B cell (primary cell): ENCODE measurements at places on chromosomes 2 and 18.

DNA sequence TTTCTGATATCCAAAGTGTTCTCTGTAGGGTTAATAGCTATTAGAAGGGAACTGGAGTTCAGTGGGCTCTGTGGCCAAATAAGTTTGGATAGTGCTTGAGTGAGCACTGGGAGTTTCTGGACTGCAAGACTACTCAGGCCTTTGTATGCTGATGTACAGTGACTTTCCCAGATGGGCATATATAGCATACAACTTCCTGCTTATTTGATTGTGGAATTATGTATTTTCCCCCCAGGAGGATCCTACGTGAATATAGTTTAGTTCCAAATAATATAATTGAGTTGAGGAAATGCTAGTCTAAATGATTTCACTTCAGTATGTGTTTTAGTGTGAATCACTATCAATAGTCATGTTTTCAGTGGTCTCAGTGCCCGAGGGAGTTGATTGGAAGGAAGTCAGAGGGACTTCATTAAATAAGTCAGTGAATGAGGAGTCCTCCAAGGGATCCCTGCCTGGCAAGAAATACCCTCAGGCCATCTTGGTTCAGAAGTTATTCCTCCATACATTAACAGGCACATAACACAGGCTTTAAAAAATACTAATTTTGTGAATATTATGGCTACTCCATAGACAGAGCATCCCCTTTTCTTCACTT is 251.4 kb downstream of the PRKCE start:
- H3K4me1 ChIP-seq, result peaks cover 9% of the 10 kb centered on the region
- H3K36me3 ChIP-seq, result no peaks in the 10 kb centered on the region
- DNase-seq, result no peak
- H3K4me3 ChIP-seq, result no peak overlapping the region

DNA sequence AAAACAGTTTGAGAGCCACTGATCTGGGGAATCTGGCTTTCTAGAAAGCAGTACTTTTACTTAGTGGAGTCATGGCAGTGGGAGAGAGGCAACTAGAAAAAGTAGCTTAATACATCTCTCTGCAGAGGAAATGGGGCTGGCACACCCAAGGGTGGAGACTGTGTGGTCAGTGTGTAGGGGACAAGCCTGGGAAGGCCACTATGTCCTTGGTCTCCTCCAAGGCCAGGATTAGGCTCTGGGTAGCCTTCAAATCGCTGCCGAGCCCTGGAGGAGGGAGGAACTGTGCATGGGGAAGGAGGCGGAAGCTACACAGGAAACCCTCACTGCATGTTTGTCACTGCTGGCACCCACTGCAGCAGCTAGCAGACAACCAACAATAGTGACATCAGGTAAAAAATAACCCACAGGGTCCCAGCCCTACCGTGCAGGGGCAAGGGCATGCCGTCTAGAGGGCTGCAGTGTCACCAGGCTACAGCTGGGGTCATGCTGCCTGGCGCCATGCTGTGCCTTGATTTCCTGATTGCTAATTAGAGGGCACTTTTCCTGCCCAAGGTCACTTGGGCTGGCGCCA is 34.8 kb downstream of the LBH start:
- H3K4me1 ChIP-seq, result peaks cover 64% of the 10 kb centered on the region
- DNase-seq, result peak; percentile 61
- H3K36me3 ChIP-seq, result no peaks in the 10 kb centered on the region

DNA sequence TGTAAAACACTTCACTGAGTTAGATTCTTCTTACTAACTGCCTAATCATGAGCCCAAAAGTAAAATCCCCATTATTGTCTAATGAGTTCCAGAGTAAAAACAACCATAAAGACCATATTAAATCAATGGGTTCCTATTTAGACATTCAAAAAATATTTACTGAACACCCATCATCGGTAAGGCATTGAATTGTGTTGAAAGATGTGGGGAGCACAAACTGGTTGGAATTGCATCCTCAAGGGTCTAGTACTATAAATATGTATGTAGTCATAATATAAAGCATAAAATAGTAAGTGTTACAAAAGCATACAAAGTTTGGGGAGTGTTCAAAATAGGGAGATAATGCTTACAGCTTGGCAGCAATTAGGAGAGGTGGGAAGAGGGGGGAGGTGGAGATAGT is 3.0 kb upstream of the MARCHF4 start:
- no peaks in the 10 kb centered on the region for H3K36me3 ChIP-seq
- peaks cover 8% of the 10 kb centered on the region for H3K4me1 ChIP-seq
- no peak for DNase-seq
- peaks cover 22% of the 10 kb centered on the region for H3K27me3 ChIP-seq
- H3K4me3 ChIP-seq, result no peak overlapping the region

DNA sequence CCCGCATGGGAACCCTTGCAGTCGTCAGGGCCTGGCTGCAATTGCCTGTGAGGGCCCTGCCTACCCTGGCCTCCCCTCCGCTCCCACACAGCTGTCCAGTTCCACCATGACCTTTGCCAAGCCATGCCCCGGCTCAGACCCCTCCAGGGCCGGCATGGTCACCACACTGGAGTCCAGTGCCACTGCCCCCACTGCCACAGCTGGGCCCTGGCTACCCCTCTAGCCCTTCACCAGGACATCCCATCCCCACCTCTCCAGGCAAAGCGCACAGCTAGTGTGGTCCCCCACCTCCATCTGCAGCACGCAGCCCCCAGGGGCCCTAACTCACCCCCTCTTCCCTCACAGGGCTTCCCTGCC is 70.3 kb upstream of the SMAD7 start:
- H3K36me3 ChIP-seq, result no peaks in the 10 kb centered on the region
- H3K27me3 ChIP-seq, result peaks cover 4% of the 10 kb centered on the region
- no peak overlapping the region for H3K27ac ChIP-seq
- no peak overlapping the region for H3K4me3 ChIP-seq
- H3K4me1 ChIP-seq, result peaks cover 50% of the 10 kb centered on the region

- H3K36me3 ChIP-seq, result peaks cover 2% of the 10 kb centered on the region
- no peak overlapping the region for H3K27ac ChIP-seq
- DNase-seq, result no peak
- peaks cover 4% of the 10 kb centered on the region for H3K4me1 ChIP-seq
- no peaks in the 10 kb centered on the region for H3K27me3 ChIP-seq
- no peak overlapping the region for H3K4me3 ChIP-seq
Measured at GRCh38 chr2:98485453-98485755, 40.7 kb downstream of the INPP4A start.

- no peaks in the 10 kb centered on the region for H3K27me3 ChIP-seq
- DNase-seq, result no peak
- no peak overlapping the region for H3K4me3 ChIP-seq
- H3K27ac ChIP-seq, result no peak overlapping the region
Measured at GRCh38 chr2:96891591-96892333, 21.9 kb upstream of the SEMA4C start.

DNA sequence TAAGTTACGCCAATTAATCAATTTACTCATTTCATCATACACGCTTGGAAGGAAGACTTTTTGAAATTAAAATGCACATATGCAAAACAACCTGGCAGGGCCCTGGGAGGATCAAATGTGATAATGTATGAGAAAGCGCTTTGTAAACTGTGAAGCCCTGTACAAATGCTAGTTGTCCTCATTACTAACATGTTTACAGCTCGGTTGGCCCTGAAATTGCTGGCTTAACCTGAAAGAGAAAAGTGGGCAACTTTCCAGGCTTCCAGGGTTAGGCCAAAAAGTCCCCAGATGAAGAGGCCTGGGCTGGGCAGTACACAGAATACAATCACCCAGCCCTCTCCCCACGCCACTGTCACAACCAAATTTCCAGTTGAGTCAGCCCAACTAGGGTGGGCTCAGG is 60.2 kb downstream of the DNMT3A start:
- H3K4me3 ChIP-seq, result no peak overlapping the region
- no peak overlapping the region for H3K27ac ChIP-seq
- no peak for DNase-seq

GRCh38 chr2:14634489-14635390 is 2.2 kb downstream of the LRATD1 start:
- H3K4me3 ChIP-seq, result no peak overlapping the region
- no peaks in the 10 kb centered on the region for H3K27me3 ChIP-seq
- no peak overlapping the region for H3K27ac ChIP-seq
- H3K4me1 ChIP-seq, result no peaks in the 10 kb centered on the region
- no peaks in the 10 kb centered on the region for H3K36me3 ChIP-seq

- no peak overlapping the region for H3K27ac ChIP-seq
- H3K4me1 ChIP-seq, result peaks cover 11% of the 10 kb centered on the region
- H3K36me3 ChIP-seq, result no peaks in the 10 kb centered on the region
- no peak overlapping the region for H3K4me3 ChIP-seq
- no peak for DNase-seq
Measured at GRCh38 chr2:27958711-27959378, 68.3 kb downstream of the BABAM2 start.

GRCh38 chr2:121063471-121063870 is 221.5 kb downstream of the TFCP2L1 start:
- no peaks in the 10 kb centered on the region for H3K27me3 ChIP-seq
- no peak overlapping the region for H3K27ac ChIP-seq
- no peaks in the 10 kb centered on the region for H3K4me1 ChIP-seq
- H3K36me3 ChIP-seq, result no peaks in the 10 kb centered on the region

GRCh38 chr2:162475661-162476060 is 131.7 kb downstream of the GCA start:
- no peak overlapping the region for H3K27ac ChIP-seq
- no peak for DNase-seq
- no peaks in the 10 kb centered on the region for H3K36me3 ChIP-seq

DNA sequence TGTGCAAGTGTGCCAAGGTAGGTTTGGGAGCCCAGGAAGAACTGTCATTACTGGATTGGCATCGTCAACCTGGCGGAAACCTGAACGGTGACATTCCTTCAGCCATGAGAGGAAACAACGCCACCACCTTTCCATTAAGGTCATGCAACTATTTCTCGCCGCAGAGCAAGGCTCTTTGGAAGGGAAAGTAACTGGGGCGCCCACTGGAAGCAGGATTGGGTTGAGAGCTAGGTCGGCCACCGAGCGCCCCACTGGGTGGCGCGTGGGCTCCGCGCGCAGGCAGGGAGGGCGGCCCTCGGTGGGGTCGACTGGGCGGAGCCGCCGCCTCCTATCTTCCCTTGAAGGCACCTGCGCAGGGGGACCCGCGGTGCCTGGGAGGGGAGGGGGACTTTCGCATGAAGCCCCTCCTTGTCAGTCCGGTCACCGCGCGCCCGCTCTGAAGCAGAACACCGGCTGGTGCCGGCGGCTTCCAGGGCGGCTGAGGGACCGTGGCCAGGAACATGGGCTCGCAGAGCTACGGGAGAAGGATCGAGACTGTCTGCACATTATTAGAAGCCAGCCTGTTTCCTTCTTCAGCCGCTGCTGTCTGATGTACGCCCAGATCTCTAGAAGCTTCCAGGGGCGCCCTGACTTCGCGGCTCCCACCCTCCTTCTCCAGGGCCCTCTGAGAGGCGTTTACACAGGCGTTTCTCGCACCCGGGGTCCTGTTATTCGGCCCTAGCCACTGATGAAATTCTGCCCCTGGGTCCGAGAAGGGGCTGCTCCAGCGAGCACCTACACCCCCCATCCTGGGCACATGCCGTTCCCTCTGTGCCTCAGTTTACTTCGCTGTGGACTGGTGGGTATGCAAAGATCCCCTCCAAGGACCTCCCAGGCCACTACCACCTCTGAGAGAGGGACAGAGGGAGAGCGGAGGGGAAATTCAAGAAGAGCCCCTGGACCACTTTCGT is 27.3 kb upstream of the MAL start:
- no peak for DNase-seq
- H3K27ac ChIP-seq, result no peak overlapping the region
- no peak overlapping the region for H3K4me3 ChIP-seq

DNA sequence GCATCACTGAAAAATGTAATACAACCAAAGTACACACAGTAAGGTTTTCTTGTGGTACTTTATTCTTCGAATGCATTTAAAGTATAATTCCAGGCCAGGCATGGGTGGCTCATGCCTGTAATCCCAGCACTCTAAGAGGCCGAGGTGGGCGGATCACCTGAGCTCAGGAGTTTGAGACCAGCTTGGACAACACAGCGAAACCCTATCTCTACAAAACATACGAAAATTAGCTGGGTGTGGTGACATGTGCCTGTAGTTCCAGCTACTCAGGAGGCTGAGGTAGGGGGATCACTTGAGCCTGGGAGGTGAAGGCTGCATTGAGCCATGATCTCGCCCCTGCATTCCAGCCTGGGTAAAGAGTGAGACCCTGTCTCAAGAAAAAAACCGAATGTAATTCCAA is 3.9 kb upstream of the TTC39C start:
- peak overlapping the region; percentile 85 for H3K27ac ChIP-seq
- no peaks in the 10 kb centered on the region for H3K36me3 ChIP-seq
- peaks cover 53% of the 10 kb centered on the region for H3K4me1 ChIP-seq

DNA sequence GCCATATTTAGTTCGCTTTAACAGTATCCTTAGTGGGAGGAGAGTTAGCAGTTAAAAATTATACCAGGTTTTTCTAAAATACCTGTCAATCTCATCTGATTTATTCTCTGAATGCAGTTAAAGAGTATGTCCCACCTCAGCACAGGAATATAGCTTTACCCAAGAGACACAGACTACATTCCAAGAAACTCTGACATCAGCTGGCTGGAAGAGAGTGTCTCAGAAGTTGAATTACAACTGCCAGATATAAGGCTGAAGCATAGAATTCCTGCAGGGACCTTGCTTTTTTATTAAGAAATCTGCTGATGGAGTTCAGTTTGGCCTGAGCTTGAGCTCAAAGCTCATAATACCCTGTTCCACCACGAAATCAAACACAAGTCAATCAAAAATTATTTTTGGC is 25.4 kb upstream of the CNTNAP5 start:
- no peaks in the 10 kb centered on the region for H3K27me3 ChIP-seq
- no peak overlapping the region for H3K4me3 ChIP-seq
- no peak for DNase-seq
- no peaks in the 10 kb centered on the region for H3K36me3 ChIP-seq
- H3K4me1 ChIP-seq, result no peaks in the 10 kb centered on the region

DNA sequence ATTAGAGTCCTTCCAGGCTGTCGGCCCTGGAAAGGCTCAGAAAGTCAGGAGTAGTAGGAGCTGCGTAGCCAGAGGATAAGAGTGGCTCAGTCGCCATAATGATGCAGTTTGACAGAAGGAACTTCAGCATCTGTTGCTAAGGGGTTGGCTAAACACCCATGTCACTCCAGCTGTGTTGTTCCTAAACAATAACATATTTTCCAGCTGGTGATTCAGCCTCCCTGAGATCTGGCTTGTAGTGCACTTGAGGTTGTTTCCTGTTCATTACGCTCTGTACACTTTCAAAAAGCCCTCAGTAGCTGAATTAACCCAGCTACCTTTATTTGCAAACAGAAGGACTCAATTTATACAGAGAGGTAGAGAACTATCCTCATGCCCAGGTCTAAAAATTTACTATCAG is 39.7 kb upstream of the EPAS1 start:
- no peaks in the 10 kb centered on the region for H3K36me3 ChIP-seq
- no peak overlapping the region for H3K4me3 ChIP-seq
- H3K4me1 ChIP-seq, result no peaks in the 10 kb centered on the region
- no peak for DNase-seq
- no peak overlapping the region for H3K27ac ChIP-seq

- no peak for DNase-seq
- H3K36me3 ChIP-seq, result no peaks in the 10 kb centered on the region
- no peaks in the 10 kb centered on the region for H3K27me3 ChIP-seq
- no peak overlapping the region for H3K27ac ChIP-seq
- H3K4me3 ChIP-seq, result no peak overlapping the region
Measured at GRCh38 chr2:207311316-207312005, 145.7 kb upstream of the KLF7 start.

- no peak overlapping the region for H3K27ac ChIP-seq
- no peak overlapping the region for H3K4me3 ChIP-seq
- no peak for DNase-seq
- no peaks in the 10 kb centered on the region for H3K4me1 ChIP-seq
- H3K27me3 ChIP-seq, result no peaks in the 10 kb centered on the region
Measured at GRCh38 chr2:212030709-212031108, 507.9 kb downstream of the ERBB4 start.
